Endodermal cell (in vitro differentiated cells): ENCODE measurements at places on chromosomes 11 and 22.
A peak's percentile ranks its signal among the peaks of the same experiment; 100 is the strongest.

GRCh38 chr11:75269367-75269660 lies 28.7 kb downstream of the TPBGL start:
- no peak overlapping the region for H3K4me3 ChIP-seq
- H3K4me1 ChIP-seq = no peaks in the 10 kb centered on the region
- peaks cover 69% of the 10 kb centered on the region for H3K36me3 ChIP-seq

DNA sequence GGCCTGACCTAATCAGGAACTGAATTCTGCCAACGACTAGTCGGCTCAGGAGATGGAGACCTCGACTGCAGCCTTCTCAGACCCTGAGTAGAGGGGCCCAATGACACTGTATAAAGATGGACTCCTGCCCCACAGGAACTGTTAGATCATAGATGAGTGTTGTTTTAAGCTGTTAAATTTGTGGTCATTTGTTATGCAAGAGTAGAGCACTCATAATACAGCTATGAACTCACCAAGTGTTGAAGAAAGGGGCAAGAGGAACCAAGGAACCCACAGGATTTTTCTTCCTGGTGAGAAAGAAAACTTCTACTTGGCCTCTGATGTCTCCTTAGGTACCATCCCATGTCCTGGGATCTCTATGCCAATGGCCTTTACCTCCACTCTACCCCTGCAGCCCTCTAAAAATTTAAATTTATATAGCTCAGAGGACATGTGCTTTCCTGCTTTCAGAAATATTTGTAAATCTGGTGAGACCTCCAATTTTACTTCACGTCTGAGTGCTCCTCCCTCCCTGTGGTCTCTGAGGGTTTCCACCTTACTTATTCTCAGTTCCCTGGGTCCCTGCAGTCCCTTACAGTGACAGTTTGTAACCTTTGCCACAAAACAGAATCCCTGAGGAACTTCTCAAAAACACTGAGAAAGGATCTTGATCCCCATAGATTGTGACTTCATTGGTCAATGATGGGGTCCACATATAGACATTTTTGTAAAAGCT lies 256.3 kb upstream of the ARHGAP20 start:
- no peaks in the 10 kb centered on the region for H3K27me3 ChIP-seq
- H3K4me3 ChIP-seq = no peak overlapping the region
- H3K36me3 ChIP-seq = no peaks in the 10 kb centered on the region

DNA sequence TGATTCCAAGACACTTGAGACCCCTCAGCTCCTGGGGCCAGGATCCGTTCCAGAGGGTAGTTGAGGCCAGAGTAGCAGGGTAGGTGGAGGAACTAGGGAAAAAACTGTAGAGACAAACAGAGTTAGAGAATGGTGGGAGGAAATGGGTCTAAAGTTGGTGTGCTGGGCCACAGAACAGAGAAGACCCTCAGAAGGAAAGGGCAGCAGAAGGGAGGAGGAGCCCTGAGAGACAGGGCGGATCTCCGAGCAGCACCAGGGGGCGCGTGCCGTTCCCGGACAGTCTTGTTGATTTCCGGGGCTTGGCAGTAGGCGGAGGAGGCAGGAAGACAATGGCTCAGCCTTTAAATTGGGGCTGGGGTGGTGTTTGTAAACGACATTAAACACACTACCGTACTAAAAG lies 2.4 kb upstream of the CECR2 start:
- DNase-seq = peak; percentile 94
- H3K4me1 ChIP-seq = no peaks in the 10 kb centered on the region

GRCh38 chr11:116703421-116703820 lies 69.4 kb downstream of the BUD13 start:
- peak; percentile 88 for DNase-seq
- H3K4me3 ChIP-seq = no peak overlapping the region
- no peaks in the 10 kb centered on the region for H3K36me3 ChIP-seq
- H3K27me3 ChIP-seq = no peaks in the 10 kb centered on the region
- peaks cover 3% of the 10 kb centered on the region for H3K4me1 ChIP-seq
